Pons (tissue), 1 donor: ENCODE measurements at places on chromosomes 7 and 10.
A peak's percentile ranks its signal among the peaks of the same experiment; 100 is the strongest.

DNA sequence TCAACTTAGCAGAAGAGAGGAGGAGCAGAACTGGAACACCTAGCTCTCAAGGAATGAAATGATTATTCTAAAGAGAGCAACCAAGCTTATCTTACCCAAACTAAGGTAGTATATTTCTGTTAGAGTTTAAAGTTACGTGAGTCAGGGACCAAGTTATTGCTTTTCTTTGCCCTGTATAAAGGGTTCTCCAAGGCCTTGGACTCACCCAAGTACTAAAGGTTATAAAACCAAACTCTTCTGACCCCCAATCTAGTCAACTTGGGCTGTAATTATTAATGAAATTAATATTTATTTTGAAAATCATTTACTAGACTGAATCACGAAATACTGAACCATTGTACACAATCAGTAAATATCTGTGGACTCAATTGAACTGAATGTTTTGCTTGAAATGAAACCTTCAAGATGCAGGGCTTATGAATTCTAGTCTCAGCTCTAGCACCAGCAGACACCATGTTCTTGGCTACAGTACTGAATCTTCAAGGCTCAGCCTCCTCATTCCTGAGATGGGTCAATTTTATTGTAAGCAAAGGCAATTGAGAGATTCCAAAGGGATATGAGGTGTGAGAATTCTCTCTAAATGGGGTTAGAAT lies 1.8 kb upstream of the CYP2C19 start:
- DNase-seq: no peak

DNA sequence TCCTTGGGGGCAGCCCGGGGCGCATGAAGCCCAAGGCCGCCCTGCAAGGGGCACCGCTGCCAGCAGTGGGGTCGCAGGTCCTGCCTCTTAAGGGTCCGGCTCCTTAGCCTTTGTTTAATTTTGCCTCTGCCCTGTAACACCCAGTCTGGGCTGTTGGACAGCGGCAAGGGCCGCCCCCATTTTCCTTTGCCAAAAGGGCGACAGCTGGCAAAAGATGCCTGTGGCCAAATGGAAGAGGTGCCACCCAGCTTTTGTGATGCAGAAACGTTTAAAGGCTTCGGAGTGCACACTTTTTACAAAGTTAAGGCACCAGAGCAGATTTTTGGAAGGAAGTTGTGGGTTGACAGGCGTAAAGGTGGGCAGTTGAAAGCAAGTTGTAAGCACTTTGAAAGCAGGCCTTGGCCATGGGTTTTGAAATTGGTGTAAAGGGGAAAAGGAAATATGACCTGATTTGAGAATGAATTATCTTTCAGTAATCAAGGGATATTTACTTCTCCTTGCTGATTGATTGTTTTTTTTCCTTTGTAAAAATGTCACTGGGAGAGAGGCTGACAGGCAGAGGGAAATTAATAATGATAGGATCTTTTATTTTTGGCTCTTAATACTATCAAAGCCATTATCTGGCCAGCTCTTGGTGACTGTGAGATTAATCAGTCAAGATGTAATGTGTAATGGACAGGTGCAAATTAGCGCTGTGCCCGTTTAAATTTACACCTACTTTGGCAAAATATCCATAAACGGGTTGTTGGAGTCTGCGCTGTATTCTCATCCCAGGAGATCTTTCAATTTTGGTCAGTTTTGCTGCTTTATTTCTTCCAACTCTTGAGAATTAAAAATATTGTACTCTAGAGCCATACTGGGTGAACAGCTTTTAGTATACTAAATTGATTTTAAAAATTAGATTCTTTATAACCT lies 1.2 kb downstream of the CASD1 start:
- DNase-seq: peak; percentile 56

- no peak for DNase-seq
Observed at GRCh38 chr10:3867454-3868270, 82.7 kb upstream of the KLF6 start.

DNA sequence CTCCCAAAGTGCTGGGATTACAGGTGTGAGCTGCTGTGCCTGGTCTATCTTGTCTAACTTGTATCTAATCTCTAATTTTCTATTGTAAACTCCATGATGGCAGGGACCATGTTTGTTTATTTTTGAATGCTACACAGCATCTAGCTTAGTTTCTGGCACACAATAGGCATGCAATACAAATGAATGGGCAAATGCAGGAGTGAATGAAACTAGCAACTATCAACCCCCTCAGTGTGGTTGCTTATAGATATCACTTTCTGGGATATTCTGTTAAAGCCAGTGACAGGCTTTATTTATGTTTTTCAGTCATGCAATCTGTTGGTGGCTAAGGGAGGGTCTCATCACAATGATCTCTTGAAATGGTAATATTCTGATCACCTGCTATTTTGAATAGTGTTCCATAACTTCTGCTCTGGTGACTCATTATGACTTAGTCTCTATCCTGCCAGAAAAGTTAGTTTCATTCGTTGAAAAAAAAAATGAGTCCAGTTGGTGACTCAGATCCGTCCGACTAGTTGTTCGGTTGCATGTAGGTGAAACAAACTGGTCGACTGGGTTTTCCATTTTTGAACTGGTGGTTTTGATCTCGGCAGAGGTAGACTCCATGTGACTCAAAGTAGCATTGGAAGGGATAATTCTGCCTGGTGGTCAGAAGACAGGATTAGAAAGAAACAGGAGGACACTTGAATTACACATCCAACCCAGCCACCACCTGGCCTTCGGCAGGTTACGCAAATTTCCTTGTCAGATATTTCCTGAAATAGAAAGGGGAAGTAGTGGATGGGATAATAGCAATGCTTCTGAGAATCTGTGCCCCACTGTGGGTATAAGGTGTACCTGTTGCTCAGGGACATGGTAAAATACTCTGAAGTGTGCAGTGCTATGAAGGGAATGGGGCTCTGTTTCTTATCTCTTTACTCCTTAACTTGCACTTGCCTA lies 76.8 kb downstream of the GATA3 start:
- no peak for DNase-seq

DNA sequence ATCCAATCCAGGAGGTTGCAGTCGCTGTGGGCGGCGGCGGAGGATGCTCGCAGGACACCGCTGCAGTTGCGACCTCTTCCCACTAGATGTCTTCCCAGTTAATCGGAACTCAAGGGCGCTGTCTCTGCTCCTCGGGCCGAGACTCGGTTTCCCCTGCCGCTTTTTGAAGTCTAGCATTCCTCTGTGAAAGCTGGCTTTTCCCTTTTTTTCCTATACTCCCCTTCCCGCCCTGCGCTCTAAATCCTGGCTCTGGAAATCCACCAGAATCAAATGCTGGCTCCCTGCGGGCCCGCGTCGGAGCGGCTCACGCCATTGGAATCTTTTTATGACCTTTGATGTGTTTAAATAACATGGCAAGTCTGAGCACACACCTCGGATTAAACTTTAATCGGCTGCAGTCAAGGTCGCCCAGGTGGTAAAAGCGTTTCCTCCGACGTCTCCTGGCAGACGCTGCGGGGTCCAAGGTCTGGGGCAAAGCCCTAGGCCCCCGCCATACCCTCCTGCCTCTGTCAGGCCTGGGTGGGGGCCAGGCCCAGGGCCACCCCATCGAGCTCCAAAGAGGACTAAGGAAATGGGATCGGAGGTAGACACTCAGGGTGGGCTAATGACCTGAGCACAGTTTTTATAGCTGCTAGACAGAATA lies 10.7 kb upstream of the HOXA13 start:
- DNase-seq: no peak

DNA sequence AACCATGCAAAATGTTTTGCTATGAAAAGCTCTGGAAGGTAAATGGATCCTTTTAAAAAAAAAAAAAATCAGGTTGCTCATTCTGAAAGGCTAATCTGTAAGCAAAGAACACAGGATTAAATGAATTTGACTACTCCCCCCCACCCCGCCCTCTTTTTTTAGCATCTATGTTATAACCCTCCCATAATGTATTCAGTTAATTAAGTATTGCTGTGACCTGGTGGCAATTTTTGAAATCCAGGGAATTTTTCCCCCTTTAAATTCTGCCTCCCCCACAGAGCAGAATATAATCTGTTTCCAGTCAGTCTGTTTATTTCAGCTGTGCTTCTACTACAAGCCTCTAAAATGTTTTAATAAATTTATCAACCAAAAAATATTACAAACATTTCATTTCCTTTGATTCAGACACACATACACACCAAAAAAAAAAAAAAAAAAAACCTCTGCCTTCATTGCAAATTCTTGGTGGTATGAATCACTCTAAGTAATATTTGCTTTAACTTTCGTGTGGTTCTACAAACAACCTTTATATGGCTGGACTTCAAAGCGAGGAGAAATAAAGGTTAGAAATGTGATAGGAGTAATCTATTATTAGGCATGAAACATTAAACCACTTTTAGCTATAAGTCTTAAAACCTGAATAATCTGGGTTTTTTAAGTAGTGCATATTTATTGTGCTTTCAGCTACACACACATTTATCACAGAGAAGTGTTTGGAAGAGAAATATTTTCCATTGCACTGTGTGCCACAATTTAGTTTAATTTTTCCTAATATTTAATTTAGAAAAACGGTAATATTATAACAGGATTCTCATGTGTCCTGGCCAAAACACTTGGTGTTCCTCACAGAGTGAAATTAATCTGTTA lies 64.4 kb upstream of the ARID5B start:
- no peak for DNase-seq

GRCh38 chr7:121410829-121411596 lies 14.9 kb upstream of the FAM3C start:
- no peak for DNase-seq

DNA sequence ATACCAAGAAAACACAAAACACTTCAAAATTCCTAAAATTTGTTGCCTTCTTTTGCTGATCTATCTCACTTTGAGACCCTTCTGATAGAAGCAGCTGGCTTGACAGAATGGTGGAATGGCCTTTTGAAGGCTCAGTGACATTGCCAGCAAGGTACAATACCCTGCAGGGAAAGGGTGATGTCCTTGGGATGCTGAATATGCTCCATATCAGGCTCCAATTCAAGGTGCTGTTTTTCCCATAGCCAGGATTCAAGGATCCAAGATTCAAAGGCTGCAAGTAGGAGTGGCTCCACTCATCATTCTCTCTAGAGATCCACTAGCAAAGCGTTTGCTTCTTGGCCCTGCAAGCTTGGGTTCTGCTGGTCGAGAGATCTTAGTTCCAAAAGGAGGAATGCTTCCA lies 120.4 kb downstream of the USP6NL start:
- DNase-seq: no peak

GRCh38 chr10:59577984-59578383 lies 131.7 kb downstream of the SLC16A9 start:
- no peak for DNase-seq

- DNase-seq: no peak
Observed at GRCh38 chr7:41085244-41085643, 617.6 kb downstream of the INHBA start.

- DNase-seq: no peak
Observed at GRCh38 chr7:96739609-96740008, 30.0 kb upstream of the SEM1 start.

GRCh38 chr10:6022660-6023059 lies 39.5 kb downstream of the IL2RA start:
- DNase-seq: no peak
